ENCODE measurements at places on chromosomes 2 and 18. TPM values are rescaled to one million over a fixed set of nuclear protein-coding genes. Genes with fewer than 3 reads are reported as not detected.

DNA sequence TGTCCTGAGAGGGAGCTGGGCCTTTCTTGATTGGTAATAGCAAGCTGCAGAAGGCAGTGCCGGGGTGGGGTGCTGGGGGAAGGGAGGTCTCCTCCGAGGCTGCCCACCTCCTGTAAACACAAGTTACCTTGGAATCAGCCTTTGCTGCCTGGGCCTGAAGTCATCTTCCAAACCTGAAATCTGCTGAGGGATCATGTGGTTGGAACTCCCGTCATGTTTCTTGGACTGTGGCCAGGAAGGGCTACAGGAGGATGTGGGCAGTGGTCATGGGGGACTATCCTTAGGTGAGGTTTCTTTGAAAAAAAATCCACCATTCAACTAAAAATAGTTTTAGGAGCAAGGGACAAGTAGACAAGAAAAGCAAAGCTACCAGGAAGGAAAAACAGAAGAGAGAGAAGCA is 74.2 kb downstream of the CDK15 start:
- peak; percentile 75 for DNase-seq

DNA sequence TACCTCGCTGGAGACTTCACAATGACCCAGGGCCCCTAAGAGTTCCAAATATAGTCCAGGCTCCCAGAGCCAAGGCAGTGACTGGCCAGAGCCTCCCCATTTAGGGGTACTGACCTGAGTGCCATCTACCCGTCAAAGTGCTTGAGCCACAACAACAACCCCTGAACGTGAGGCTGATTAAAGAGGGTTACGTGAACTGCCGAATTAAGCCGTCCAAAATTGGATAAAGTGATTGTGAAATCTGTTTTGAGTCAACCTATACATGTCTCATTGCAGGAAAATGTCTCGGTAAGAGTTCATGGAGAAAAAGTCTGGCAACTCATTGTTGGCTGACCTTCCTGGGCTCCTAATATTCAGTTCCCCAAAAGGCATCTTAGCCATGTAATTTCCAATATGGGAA is 116.3 kb downstream of the TTC32 start:
- no peak for DNase-seq

- DNase-seq: no peak
These were observed 25.7 kb downstream of the NR4A2 start for GRCh38 chr2:156306821-156307220.

DNA sequence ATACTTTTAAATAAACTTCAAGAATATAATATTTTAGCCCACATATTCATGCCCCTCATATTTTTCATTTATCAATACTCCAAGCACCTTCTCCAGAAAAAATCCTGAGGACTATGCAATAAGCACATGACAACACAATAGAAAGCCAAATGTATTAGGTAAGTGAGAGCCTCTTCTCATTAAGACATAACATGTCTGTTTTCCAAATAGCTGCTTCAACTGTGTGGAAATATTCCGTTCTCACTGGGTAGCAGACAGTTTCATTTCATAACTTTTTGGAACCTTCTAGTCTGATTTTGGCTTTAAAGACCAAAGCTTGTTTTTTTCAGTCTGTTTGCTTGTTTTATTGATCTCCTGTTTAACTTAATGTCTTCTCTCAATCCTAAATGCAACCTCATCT is 137.8 kb downstream of the PIK3C3 start:
- no peak for DNase-seq

DNA sequence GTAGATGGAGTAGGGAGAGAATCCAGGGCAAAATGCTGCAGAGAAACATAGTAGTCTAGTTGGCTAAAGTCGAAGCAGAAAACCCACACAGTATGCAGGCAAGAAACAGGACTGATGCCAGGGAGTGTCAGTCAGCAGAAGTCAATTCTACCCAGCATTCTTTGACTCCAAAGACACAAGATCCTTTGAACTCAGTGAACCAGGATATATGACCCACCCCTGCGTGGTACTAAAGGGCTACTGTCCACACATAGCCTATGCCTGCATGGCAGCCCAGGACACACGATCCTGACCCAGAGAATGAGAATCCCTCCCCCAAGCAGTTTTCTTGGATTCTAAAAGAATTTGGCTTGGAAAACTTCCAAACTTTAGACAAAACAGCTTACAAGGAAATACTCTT is 42.5 kb downstream of the ALK start:
- DNase-seq: no peak

DNA sequence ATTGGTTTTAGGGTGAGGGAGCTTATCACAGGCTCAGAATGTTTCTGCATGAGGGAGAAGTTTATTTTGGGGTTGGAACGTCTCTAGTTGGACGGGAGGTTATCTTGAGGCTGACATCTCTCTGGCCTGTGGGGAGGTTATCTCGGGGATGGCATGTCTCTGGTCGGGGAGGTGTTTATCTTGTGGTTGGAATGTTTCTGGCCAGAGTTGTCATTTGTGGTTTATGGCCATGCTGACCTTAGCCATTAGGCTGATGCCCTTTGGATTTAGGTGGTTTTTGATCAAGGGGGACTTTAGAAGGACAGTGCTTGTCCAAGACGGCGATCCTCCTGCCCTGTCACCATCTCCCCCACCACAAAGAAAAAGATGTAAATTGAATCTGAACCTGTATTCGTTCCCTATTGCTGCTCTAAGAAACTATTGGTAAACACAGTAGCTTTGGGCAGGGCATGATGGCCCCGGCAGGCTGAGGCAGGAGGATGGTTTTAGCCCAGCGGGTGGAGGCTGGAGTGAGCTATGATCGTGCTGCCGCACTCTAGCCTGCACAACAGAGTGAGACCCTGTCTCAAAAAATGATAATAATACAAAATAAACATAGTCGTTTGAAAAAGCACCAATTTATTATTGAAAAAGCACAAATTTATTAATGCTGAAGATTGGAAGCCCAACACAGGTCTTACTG is 17.8 kb upstream of the MPPE1 start:
- no peak for DNase-seq

GRCh38 chr2:152609154-152609553 is 108.1 kb downstream of the PRPF40A start:
- DNase-seq: no peak

DNA sequence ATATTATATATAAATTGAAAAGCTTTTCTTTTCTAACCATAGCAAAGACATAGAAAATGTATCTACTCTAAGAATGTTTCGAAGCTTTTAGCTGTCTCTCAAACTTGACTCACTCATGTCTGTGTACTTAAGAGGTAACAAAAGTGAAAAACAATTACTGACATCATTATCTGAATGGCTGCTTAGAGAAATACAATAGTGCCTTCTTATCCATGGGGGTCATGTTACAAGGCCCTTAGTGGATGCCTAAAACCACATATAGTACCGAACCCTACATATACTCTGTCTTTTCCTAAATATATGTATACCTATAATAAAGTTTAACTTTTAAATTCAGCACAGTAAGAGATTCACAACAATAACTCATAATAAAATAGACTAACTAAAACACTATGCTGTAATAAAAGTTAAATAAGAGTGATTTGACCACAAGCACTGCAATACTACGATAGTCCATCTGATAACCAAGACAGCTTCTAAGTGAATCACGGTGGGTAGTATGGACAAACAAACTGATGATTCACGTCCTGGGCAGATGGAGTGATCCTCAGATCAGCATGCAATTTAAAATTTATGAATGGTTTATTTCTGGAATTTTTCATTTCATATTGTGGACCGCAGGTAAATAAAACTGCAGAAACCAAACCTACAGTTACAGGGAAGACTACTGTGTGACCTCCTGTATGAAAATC is 246.2 kb downstream of the XIRP2 start:
- peak; percentile 33 for DNase-seq

DNA sequence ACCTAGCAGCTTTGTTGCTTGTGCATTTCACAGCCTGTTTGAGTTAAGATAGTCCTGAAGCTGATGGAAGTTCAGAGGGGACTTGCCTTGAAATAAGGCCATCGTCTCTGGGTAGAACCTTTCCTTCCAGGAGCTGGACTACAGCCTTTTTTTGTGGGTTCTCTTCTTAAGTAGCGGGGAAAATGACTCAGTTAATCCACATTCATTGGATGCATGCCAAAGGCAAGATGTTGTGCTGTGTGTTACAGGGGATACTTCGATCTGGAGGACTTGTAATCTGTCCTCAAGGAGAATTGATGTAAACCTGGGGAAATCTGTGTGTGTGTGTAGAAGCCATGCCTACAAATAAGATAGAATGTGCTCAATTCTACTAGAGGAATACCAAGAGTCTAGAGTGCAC is 46.8 kb downstream of the RPIA start:
- no peak for DNase-seq

- DNase-seq: no peak
These were observed 266.9 kb downstream of the ZNF385B start for GRCh38 chr2:179594268-179595112.

GRCh38 chr2:195663007-195663406 is 6.0 kb downstream of the SLC39A10 start:
- no peak for DNase-seq

GRCh38 chr2:45789317-45789716 is 137.8 kb downstream of the PRKCE start:
- no peak for DNase-seq

DNA sequence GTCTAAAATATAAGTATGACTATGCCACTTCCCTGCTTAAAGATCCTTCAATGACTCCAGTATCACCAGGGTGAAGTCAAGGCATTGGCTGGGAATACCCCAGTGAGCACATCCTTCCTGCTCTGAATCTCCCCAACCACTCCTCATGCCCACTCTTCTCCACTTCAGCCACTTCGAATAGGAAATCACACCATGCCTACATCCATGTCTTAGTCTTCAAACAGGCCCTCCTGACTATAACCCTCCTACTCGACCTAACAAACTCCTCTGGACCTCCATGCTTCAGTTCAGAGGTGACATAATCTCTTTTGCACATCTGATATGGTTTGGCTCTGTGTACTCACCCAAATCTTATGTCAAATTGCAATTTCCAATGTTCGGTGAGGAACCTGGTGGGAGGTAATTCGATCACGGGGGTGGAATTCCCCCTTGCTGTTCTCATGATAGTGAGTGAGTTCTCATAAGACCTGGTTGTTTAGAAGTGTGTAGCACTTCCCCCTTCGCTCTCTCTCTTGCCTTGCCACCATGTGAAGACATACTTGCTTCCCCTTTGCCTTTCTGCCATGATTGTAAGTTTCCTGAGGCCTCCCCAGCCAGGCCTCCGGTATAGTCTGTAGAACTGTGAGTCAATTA is 87.8 kb upstream of the TFCP2L1 start:
- DNase-seq: no peak

DNA sequence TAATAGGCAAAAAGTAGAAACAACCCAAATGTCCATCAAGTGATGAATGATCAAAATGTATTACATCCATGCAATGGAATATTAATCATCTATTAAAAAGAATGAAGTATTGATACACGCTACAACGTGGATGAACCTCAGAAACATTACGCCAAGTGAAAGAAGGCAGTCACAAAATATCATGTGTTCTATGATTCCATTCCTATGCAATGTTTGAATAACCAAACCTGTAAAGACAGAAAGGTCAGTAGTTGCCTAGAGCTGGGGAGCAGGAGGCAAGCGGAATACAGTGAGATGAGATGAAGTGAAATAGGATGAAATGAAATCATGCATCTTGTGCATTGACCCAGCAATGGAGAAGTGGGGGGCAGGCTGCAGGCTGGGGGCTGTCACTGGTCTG is 17.9 kb upstream of the COL6A3 start:
- no peak for DNase-seq

DNA sequence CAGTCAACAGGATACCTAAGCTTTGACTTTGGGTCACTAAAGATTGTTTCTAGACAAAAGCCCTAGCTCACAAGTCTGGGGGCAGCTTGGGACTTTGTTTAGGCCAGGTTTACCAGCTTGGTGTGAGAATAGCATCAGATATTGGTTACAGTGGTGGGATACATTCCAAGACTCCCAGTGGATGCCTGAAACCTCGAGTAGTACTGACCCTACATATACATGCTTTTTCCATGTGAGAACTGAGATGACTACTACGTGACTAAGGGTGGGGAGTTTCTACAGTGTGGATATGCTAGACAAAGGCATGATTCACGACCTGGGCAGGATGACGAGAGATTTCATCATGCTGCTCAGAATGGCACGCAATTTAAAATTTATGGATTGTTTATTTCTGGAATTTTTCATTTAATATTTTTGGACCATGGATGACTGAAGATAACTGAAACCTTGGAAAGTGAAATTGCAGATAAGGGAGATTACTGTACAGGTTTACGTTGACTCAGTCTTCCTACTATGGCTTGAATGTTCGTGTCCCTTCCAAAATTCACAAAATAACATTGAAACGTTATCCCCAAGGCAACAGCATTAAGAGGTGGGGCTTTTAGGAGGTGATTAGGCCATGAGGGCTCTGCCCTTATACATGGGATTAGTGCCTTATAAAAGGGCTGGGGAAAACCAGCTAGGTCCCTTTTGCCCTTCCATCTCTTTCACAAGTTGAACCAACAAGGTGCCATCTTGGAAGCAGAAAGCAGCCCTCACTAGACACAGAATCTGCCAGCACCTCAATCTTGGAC is 50.2 kb upstream of the CTAGE1 start:
- peak; percentile 92 for DNase-seq

DNA sequence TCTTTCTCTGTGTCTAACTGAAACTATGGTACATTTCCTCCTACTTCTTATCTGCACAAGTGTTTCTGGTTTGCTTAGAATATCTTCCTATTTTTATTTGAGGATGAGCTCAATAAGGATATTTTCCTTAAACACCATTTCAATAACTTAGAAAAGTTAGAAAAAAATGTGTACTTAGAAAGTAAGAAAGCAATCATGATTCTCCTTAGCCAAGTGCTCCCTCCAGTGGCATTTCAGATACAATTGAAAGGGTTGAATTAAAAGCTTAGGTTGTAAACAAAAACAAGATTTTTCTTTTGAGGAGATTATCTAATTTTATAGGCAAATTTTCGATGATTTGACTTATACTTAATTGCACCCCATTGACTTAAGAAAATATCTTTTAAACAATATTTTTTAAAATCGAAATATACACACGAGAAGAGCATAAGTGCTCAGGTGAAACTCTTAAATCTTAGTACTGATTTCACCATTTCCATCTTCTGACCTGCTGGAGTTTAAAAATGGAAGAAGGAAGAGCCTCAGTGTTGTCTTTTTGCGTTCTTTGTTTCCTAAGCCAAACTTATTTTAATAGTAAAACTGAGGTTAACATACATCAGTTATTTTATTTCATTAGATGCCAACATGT is 26.9 kb downstream of the C18orf63 start:
- DNase-seq: peak; percentile 70

- DNase-seq: no peak
These were observed 18.3 kb downstream of the ASXL3 start for GRCh38 chr18:33596178-33596854.

Gene CFAP210
- not detected for total RNA-seq

Gene DAW1
- total RNA-seq: not detected

Gene CD8A
- total RNA-seq: not detected

Gene RFX8
- total RNA-seq: 0.41 TPM

Gene PROM2
- total RNA-seq: 0.35 TPM

Gene ACTR1B
- total RNA-seq: 31.4 TPM

Gene ALPP
- total RNA-seq: 1.5 TPM

Gene CD28
- not detected for total RNA-seq

Gene UPP2
- not detected for total RNA-seq

Gene ABCB11
- total RNA-seq: not detected

Gene IGFBP5
- 374 TPM for total RNA-seq

All from H4 (cell line).